ENCODE measurements at places on chromosomes 4 and X.

- peak; percentile 12 for DNase-seq
Observed at GRCh38 chrX:72308566-72309296, 3.0 kb upstream of the CITED1 start.

- no peak for DNase-seq
Observed at GRCh38 chrX:68665502-68665901, 18.0 kb downstream of the STARD8 start.

GRCh38 chr4:101393256-101393655 lies 45.9 kb upstream of the PPP3CA start:
- DNase-seq: no peak

DNA sequence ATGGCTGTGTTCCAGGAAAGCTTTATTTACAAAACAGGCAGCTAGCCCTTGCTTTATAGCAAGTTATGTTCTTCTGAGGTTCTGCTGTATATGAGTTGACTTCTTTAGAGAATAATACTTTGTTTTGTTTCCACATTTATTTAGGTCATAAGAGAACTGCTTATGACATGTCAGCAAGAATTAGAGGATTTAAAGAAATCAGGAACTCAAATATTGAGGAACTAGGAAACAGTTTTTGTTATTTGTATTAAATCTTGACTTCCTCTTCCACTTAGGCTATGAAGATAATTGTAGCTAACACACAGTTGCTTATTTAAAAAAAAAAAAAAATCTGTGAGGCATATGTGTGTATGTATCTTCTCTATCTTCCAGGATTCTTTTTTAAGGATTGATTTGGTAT lies 14.3 kb downstream of the ZRSR2 start:
- no peak for DNase-seq

- no peak for DNase-seq
Observed at GRCh38 chr4:135966936-135967335, 1565.4 kb downstream of the PCDH18 start.

DNA sequence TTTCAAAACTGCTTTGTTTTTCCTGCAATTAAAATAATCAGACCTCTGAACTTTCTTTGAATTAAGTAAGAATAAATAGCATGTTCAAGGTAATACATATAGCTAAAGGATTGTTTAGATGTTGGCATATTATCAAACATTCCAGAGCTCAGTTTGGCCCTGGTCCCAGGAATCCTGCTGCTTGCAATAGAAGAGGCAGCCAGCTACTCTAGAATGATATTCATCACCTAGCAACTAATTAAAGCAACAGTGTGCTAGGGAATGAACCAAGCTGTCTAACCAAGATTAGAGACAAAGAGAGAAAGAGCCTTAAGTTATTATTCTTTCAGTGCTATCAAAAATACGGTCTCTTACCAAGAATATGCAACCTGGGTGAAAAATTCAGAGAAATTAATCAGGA lies 460.9 kb downstream of the GABRG1 start:
- peak; percentile 3 for DNase-seq

DNA sequence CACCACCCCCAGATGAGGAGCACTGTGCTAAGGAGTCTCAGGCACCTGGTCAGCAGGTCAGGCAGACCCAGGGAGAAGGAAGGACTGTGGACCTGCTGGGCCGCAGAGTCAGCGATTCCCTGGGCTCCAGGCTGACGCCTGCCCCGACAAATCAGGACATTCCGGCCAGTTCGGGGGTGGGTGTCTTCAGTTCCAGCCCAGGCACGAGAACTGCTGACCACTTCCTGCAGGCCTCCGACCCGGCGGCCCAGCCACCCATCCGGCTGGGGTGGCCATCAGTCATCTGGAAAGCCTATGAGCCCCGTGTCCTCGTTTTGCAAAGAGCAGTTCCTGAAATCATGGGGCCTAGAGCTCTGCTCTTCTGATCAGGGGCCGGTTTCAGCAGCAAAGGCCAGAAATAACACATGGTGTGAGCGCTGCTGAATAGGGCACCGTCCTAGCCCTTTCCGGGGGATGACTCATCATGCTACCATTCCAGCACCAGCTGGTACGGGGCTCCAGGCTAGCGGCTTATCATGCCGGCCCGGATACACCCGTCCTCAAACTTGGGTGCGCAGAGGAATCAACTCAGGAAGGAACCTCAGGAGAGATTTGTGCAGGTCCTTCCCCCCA lies 7.8 kb upstream of the SH3TC1 start:
- DNase-seq: peak; percentile 42

- no peak for DNase-seq
Observed at GRCh38 chr4:150923945-150924344, 91.1 kb downstream of the LRBA start.

- DNase-seq: no peak
Observed at GRCh38 chr4:3871181-3871852, 105.1 kb downstream of the ADRA2C start.

DNA sequence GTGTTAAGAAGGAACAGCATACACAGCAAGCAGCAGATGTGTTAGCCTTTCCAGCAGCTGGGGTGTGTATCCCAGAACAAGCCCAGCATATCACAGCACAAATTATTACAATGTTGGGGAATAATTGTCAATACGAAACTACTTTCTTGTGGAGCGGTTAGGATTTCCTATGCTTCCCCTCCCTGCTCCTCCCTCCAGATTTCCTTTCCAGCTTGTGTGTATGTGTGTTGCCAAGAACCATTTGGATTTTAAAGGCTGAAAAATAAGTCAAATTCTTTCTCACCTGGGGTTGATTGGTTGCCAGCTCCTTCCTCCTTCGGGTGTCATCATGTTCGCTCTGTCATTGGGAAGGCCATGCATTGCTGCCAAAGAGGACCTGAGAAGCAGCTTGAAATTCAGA lies 178.2 kb upstream of the FRMPD4 start:
- DNase-seq: no peak

GRCh38 chrX:71225009-71225408 lies 2.0 kb downstream of the GJB1 start:
- no peak for DNase-seq

- no peak for DNase-seq
Observed at GRCh38 chrX:79556800-79557199, 189.7 kb upstream of the ITM2A start.

GRCh38 chr4:72858328-72858727 lies 211.2 kb downstream of the COX18 start:
- no peak for DNase-seq

GRCh38 chrX:118632862-118633261 lies 94.5 kb upstream of the IL13RA1 start:
- DNase-seq: no peak

DNA sequence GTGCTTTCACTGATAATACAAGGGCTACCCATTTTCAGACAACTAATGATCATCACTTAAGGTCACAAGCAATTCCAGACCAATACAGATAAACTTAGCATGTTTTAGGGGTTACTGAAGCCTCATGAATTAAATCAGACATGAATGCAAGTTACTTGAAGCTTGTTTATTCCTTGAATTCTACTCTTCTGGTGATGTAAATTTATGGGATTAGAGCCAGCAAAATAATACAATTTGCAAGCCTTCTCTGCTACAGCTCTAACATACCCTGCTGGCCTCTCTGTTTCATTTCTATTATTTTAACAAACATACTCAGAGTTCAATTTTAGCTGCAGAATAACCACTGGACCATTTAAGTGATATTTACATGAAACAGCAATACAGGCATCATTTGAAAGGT lies 60.7 kb downstream of the PCDH19 start:
- no peak for DNase-seq

DNA sequence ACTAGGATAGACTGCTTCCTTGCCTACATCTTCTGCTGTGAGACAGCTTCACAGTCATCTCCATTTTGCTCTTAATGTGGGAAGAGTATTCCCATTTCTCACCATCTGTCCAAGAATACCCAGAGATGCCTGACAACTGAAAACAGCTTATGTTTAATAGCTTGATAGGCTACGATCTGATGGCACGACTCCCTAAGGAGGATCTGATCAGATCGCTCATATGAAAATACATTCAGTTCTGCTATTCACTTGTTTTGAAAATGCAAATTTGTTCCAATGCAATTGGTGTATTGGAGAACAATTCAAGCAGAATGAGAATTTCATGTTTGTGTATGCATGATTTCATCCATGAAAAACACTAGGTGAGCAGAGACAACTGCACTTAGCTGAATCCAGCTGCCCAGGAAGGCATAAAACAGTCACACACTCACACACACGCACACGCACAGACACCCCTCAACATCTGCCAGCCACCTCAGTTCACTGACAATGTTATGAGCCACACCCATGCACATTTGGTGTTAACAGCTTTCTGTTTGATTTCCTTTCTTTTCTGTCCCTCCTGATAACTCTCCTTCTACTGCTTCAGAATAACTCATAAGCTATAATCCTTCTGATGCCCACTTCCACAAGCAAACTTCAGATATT lies 29.6 kb downstream of the TRIML1 start:
- DNase-seq: no peak

DNA sequence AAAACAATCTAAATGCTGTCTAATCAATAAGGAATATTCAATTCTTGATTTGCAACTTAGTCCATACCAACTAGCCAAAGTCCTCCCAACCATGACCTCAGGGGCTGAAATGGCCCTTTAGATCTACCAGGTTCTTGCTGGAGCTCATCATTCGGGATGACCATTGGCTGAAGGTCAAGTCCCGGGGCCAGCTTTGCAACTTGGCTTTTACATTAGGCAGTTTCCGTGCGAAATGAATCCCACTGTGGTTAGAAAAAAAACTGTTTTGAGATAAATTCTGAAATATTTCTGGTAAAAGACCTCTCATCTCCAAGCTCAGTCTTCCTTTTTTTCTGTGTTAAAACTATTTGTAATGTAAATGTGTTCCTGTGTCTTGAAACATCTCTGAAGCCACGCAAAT lies 178.6 kb downstream of the TENM3 start:
- DNase-seq: no peak

DNA sequence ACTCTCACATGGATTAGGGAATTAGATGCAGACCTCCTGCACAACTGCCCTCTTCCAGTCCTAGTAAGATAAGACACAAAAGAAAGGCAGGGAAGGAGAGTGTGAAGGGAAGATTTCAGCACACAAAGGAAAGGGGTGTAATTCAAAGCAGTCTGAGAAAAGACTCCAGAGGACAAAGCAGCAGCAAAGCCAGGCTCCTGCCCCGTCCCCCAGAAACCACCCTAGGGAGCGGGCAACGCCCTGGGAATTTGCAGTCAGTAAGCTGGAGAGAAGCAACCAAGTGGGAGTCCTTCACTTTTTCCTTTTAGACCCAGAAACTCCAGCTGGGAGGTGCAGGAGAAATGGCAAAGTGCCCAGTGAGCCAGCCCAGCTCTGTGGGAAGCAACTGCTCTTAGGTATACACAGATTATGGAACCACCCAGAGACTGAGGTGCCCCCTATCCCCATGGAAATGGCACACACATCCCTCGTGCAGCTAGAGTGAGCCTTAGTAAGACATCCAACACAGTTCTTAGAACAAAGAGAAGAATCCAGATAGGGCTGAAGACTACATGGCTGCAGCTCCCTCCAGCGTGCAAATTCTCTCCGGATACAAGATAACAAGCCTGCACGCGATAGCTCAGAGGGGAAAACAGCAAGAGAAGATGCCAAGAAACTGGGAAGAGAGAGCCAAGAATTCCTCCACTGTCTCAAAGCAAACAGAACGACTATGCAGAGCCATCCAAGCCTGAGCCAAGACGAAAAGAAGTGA lies 26.5 kb upstream of the IRAK1 start:
- DNase-seq: no peak

GRCh38 chrX:38474543-38474942 lies 86.8 kb upstream of the TSPAN7 start:
- DNase-seq: no peak

DNA sequence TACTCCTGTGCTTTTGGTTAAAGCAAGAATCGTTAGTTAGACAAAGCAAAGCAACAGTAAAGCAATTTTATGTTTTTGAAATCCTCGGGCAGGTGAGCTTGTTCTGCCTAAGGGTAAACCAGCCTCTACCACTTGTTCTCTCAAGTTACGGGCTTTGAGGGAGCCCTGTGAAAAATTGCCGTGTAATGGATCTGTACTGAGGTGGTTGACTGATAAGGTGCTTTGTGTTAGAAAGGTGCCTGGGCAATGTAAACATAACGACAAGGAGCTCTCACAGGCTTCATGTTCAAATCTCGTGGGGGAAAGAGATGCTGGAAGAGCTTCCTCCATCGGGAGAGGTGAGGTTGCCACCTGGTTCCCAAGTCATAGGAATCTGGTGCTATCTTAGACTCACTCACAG lies 111.8 kb downstream of the TRAPPC11 start:
- no peak for DNase-seq

DNA sequence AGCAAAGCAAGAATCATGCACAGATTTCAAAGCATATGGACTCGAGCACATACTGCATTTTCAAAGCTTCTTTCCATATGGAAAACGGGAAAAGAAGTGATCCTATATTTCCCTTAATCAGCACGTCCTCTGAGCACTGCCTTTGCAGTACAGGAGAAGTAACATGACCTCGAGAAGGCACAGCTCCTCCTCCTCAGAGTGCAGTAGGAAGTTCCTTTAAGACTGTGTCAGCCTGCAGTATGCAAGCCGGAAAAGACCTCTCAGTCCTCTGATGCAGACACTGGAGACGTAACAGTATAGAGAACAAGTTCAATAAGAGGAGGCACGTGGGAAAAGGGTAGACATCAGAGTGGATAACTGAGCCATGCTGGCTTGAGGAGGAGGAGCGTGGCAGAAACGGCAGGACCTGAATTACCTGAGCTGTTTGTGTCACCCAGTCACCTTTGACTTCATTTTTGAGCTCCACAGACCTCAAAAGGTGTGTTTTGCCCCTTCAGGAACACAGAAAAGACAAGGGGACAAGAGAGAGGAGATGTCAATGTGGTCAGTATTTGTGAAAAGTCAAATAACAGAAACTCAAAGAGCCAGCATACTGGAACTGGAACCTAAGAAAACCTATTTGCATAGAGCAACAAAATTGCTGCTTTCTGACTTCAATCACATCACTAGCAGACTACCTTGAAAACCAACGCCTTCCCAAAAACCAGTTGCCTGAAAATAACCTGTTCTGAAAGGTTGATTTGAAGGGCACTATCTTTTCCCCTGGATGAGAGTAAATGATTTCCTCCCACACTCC lies 20.8 kb downstream of the IRF2 start:
- DNase-seq: peak; percentile 29

- DNase-seq: no peak
Observed at GRCh38 chr4:54192811-54193210, 36.3 kb upstream of the PDGFRA start.

DNA sequence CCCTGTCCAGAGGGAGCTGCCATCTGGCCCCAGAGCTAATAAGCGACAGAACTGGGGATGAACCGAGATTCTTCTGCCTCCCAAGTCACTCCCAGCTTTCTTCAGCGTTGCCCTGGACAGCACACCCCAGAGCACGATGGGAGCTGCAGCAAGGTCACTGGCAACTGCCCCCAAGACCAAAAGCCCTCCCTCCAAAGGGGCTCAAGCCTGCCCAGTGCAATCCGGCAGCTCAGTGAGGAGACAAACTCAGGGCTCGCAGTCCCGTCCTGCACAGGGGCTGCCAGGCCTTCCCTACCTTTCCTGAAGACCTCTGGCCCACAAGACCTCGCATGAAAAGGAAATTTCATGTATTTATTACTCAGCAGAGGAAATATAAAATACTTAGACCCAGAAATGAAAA lies 174.8 kb downstream of the BCOR start:
- DNase-seq: no peak

- DNase-seq: no peak
Observed at GRCh38 chr4:184167576-184167975, 50.1 kb downstream of the ENPP6 start.

- no peak for DNase-seq
Observed at GRCh38 chrX:38864165-38864564, 62.9 kb downstream of the MID1IP1 start.

- no peak for DNase-seq
Observed at GRCh38 chrX:56986138-56986537, 9.2 kb downstream of the SPIN3 start.
